ENCODE measurements at places on chromosomes 2 and 18.

- no peak for DNase-seq
These were observed 20.7 kb downstream of the FOSL2 start for GRCh38 chr2:28413152-28413898.

DNA sequence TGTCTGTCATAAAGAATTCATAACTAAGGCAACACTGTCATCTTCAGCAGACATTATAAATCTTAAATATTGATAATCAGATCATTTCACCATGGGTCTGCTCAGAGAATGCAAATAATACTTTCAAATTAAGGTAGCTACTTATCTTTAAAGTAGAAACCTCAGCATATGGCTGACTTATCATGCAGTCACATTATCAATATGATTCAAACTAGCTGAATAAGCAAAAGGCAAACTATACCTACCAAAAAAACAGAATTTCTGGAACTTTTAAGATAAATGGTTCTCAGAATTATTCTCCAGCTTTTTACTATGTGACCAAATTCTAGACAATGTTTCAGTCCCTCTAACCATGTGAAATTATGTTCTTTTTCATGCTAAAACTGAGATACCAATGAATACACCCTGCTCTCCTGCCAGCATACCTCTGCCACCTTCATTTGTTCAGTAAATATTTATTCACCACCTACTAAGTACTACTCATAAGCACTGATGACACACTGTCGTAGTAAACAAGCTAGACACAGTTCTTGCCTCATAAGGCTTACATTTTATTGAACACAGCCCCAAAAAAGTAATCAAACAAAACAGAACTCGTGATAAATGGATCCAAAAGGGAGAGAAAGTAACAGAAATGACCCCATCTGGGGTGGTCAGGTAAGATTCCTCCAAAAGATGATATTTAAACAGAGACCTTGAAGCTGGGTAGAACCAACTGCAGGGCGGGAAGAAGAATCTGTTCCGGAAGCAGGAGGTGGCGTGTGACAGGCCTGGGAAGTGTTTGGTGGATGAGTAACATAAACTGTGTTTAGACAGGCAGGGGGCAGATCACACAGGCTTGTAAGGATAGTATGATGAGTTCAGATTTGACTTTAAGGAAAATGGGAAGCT is 17.7 kb downstream of the SPIRE1 start:
- DNase-seq = no peak

DNA sequence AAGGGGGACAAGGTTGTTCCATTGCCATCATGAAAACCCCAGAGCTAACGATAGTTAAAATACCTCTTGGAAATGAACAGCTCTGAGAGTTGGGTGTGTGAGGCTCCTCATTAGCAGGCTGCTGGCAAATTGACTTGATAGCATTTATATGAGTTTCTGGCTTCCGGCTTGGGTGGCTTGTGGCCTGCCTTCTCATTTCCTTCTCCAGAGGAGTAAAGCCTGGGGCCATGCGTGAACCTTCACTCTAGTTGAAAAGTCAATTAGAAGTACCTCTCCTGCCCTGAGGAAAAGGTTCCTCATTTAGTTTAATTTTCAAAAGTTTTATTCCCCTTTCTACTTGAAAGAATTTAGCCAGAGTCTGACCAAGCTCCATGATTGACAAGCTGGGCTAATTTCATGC is 67.1 kb downstream of the MGAT5 start:
- DNase-seq = no peak

DNA sequence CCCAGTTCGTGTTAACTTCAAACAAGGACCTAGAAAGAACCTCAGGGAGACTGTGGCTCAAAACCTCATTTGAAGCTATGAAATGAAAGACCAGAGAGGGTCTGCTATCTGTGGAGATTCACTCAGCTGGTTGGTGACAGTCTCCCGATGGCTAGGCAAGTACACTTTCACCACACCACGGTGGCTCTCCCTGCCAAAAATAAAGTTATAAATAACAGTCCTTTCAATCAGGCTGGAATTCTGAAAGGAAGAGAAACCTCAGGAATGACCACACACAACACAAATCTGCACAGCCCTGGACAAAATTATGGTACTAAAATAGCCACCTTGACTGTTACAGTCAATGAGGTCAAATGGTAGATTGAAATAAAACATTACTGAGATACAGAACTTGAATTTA is 160.3 kb upstream of the ACAA2 start:
- DNase-seq = no peak

- DNase-seq = no peak
These were observed 436.2 kb upstream of the SMIM21 start for GRCh38 chr18:75863696-75864095.

DNA sequence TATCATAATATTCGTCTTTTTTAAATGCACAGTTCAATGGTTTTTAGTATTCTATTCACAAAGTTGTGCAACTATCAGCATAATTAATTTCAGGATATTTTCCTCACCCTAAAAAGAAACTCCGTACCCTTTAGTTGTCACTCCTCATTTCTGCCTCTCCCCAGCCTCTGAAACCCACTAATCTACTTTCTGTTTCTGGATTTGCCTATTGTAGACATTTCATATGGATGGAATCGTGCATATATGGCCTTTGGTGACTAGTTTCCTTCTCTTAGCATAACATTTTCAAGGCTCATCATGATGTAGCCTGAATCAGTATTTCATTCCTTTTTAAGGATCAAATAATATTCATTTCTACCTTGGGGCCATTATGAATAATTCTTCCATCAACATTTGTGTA is 18.5 kb downstream of the NEURL3 start:
- no peak for DNase-seq

DNA sequence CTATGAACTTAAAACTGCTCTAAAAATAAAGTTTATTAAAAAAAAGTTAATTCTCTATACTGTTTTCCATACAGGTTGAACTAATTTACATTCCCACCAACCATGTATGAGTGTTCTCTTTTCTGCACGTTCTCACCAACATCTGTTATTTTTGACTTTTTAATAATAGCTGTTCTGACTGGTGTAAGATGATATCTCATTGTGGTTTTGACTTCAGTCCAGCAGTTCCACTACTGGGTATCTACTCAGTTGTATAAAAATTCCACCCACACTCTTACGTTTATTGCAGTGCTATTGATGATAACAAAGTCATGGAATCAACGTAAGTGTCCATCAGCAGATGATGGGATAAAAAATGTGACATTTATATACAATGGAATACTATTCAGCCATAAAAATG is 33.7 kb downstream of the SPAG16 start:
- DNase-seq = peak; percentile 24

GRCh38 chr2:73110168-73111072 is 2.3 kb downstream of the RAB11FIP5 start:
- no peak for DNase-seq

GRCh38 chr2:941871-942270 is 8.8 kb upstream of the SNTG2 start:
- no peak for DNase-seq

GRCh38 chr2:117555965-117556364 is 258.5 kb upstream of the DDX18 start:
- no peak for DNase-seq

DNA sequence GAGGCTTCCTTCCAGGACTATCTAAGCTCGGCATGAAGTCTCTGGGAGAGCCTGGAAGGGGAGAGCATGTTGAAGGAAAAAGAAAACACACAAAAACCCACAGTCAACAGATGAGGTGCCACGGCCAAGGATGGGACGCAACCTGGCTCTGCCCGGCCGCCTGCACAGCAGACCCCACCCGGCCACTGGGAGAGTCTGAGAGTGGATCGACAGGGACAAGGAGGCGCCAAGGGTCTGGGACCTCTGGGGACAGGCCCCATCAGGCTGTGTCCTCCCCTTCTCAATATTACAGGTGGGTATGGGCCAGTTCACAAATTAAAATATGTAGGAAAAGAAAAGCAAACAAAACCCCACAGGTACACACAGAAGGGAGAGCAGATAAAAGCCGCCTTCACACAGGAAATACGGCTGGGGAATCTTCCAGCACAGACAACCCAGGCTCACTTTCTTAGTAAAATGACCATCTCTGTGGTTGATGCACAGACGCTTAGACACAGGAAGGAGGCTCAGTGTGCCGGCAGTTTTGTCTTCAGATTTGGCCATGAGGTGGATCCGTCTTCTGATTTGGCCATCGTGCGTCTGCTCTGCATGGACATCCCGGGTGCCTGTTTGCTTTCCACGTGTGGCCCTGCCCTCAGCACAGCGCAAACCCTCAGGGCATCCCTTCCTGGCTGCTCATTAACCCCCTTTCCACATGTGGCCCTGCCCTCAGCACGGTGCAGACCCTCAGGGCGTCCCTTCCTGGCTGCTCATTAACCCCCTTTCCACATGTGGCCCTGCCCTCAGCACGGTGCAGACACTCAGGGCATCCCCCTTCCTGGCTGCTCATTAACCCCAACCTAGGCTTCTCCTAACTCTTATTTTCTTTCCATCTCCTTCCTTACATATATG is 138.4 kb downstream of the EIPR1 start:
- no peak for DNase-seq

GRCh38 chr2:226609366-226609765 is 190.3 kb downstream of the IRS1 start:
- DNase-seq = peak; percentile 67

- DNase-seq = peak; percentile 89
These were observed 18.1 kb downstream of the NABP1 start for GRCh38 chr2:191696001-191696400.

DNA sequence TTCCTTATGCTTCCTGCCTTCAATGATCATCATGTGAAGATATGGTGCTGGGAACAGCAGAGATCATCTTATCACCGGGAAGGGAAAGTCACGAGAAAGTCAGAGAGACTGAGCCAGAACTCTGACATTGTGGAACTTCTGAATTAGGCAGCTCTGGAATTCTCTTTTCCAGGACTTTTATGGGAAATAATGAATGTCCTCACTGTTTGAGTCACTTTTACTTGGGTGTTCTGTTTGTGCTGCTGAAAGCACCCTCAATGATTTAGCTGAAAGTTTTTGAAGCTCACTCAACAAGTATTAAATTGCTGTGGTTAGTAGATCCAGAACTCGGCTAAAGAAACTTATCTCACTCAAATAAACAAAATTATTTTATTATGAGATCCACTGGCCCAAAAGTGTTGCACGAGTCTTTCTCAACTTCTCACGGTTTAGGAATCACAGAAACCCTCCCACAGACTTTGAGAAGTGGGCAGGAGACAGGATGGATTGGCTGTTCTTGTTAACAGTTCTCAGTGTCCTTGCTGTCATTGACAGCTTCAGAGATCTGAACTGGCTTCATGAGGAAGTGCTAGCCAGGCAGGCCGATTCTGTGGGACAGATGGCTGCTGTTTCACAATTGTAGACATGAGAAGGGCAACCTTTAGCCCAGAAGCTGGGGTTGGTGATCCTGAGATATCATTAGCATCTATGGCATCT is 26.4 kb upstream of the ATRAID start:
- peak; percentile 71 for DNase-seq

- DNase-seq = no peak
These were observed 2.6 kb downstream of the ZNF521 start for GRCh38 chr18:25349131-25349925.

- no peak for DNase-seq
These were observed 437.1 kb downstream of the DCDC2C start for GRCh38 chr2:4140281-4140970.

- no peak for DNase-seq
These were observed 70.3 kb upstream of the RAB12 start for GRCh38 chr18:8538935-8539334.

GRCh38 chr18:23703057-23703986 is 14.1 kb downstream of the LAMA3 start:
- no peak for DNase-seq

GRCh38 chr2:129880309-129880708 is 99.2 kb upstream of the RAB6C start:
- DNase-seq = no peak

DNA sequence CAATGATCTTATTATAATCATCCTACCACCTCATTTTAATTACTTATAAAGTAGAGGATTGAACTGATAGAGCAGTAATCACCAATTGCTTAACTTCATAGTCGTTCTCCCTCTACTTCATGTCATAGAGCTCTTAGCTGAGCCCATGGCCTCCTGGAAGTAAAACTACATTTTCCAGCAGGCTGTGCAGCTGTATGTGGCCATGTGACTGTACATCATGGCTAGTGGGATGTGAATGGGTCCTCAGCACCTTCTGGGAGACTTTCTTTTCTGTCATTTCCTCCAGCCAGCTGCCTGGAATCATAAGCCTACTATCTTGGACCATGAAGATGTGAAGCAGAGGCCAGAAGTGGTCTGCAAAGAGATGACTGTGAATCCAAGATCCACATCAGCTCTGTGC is 128.7 kb upstream of the SKOR2 start:
- no peak for DNase-seq

GRCh38 chr2:134819334-134819733 is 19.1 kb upstream of the ACMSD start:
- peak; percentile 12 for DNase-seq

GRCh38 chr18:46815661-46816060 is 58.8 kb upstream of the ST8SIA5 start:
- DNase-seq = no peak

DNA sequence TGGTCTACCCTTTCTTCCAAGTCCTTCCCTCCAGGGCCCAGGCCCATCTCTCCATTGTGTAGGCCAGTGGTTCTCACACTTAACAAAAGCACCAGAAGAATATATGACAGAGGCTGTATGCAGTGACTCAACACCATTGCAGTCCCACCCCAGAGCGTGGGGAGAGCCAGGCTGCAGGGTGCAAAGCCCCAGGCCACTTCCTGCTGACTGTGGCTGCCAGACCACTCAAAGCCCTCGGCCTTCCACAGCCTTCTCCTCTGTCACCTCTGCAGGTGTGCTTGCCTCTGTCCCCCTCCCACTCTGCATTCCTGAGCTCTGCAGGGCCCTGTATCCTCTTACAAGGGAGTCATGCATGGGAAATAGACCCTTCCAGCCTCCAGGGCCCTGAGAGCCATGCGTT is 40.4 kb upstream of the ARHGEF4 start:
- no peak for DNase-seq

DNA sequence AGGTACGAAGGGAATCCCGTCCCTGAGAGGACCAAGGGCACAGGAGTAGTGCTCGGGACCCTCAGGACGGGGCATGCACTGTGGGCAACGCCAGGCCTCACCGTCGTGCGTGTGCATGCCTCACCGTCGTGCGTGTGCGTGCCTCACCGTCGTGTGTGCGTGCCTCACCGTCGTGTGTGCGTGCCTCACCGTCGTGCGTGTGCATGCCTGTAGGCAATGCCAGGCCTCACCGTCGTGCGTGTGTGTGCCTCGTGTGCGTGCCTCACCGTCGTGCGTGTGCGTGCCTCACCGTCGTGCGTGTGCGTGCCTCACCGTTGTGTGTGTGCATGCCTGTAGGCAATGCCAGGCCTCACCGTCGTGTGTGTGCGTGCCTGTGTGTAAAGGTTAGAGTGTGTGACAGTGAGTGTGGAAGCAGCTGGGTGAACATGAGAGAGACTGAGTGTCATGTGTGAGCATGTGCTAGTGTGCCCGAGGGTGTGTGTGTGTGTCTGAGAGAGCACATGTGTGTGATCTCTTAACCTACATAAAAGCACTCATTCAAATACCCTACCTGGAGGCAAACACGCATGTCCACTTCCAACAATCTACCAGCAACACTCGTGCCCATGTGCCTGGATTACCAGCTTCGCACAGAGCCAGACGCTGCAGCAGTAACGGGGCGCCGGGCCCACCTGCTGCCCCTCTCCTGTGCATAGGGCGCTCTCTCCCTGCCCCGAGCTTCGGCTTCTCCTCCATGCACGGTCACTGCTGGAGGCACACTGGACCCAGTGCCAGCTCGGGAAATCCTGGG is 36.3 kb downstream of the ZNF516 start:
- DNase-seq = no peak

- no peak for DNase-seq
These were observed 213.4 kb downstream of the CYP26B1 start for GRCh38 chr2:71934320-71934593.

- DNase-seq = no peak
These were observed 111.3 kb downstream of the WDSUB1 start for GRCh38 chr2:159175182-159175581.

Data from GM04504 (cell line).